ENCODE measurements at places on chromosomes 1 and 21.

GRCh38 chr1:64212031-64212430, 8.6 kb downstream of the UBE2U start:
- no peak for DNase-seq

- no peak for DNase-seq
These were observed 94.1 kb downstream of the ADGRL2 start for GRCh38 chr1:81894867-81895266.

DNA sequence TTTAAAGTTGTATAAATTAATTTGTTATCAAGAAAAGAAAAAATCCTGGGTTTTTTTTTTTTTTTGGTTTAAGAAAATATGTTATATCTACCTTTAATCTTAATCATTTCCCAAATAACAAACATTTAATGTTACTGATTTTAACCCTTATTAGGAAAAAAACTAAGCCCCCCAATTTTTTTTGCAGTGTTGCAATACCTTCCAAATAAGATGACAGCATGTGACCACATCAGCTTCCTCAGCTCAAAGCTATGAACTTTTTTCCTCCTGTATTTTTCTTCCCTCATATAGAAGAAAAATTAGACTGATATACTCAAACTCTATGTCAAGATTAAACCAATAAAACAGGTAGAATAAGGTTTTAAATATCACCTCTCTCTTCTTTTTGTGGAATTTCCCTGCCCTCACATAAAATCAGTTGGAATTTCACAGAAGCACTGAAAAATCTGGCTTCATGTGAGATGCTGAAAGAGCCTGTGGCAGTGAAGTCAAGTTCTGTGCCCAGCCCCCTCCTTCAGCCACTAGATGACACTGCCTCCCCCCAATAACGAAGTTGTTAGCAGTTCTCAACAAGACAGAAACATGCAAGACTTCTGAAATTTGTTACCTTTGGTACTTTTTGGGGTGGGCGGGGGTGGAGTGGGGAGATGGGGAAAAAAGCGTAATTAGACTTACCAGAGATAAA, 9.6 kb upstream of the SMYD2 start:
- DNase-seq, result no peak

- no peak for DNase-seq
These were observed 9.0 kb downstream of the NPR1 start for GRCh38 chr1:153687346-153688125.

DNA sequence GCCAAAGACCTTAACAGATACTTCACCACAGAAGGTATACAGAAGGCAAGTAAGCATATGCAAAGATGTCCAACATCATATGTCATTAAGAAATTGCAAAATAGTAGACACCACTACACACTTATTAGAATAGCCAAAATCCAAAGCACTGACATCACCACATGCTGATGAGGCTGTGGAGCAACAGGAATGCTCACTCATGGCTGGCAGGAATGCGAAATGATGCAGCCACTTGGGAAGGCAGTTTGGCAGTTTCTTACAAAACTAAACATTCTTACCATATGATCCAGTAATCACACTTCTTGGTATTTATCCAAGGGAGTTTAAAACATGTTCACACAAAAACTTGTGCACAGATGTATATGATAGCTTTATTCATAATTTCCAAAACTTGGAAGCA, 261.2 kb upstream of the AJAP1 start:
- DNase-seq, result peak; percentile 1

DNA sequence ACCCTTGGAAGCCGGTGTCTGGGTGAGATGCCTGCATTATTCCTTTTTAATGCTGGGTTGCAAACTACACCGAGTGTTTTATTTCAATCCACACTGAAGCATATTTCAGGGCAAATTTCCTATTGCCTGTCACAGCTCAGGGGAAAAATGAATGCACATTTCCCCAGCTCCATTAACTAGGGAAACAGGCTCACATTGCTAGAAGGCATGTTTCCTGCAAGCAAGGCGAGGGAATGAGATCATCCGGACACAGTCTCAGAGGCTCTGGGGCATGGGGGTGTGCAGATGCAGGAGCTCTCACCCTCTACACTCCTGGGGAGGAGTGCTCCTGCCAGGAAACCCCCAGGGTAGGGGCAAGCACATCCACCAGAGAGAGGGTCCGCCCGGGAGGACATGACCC, 24.6 kb downstream of the SYT2 start:
- peak; percentile 65 for DNase-seq

GRCh38 chr1:150944856-150945255, 18.7 kb downstream of the SETDB1 start:
- DNase-seq, result no peak

- DNase-seq, result no peak
These were observed 467.6 kb upstream of the PKN2 start for GRCh38 chr1:88216441-88216840.

DNA sequence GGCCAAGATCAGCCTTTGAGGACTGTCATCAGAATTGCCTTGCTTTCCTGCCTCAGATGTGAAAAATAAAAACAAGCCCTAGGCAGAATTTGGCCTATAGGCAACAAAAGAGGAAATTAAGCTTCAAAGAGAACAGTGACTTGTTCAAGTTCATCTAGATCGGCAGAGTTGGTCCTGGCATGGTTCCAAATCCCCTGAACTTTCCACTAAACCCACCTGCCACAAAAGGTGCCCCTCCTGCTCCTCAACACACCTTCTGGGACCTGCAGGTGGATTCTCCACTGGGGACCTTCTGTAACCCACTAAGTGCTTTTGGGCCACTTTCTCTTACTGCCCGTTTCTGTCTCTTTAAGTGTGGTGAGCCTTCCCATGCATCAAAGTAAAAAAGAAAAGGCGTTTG, 42.5 kb upstream of the LRRN2 start:
- no peak for DNase-seq

- DNase-seq, result no peak
These were observed 6.0 kb upstream of the SRM start for GRCh38 chr1:11065796-11066195.
